Transverse colon (tissue), 4 donors: ENCODE measurements at places on chromosomes 5 and 9.

- no peak for DNase-seq
Observed at GRCh38 chr5:3214838-3215374, 380.7 kb upstream of the IRX1 start.

DNA sequence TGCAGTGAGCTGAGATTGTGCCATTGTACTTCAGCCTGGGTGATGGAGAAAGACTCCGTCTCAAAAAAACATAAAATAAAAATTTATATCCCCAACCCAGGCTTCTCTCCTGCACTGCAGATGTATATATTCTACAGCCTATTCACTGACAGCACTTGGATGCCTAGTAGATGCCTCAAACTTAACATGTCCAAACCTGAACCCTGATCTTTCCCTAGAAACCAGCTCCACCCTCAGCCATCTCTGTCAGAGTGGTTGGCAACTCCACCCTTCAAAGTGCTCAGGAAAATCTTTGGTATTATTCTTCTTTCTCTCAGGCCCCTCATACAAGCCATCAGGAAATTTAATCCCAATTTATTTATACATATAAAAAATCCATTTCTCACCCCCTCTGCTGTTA, 36.9 kb upstream of the TXN start:
- no peak for DNase-seq

- no peak for DNase-seq
Observed at GRCh38 chr9:82080265-82080664, 91.7 kb downstream of the SPATA31D1 start.

DNA sequence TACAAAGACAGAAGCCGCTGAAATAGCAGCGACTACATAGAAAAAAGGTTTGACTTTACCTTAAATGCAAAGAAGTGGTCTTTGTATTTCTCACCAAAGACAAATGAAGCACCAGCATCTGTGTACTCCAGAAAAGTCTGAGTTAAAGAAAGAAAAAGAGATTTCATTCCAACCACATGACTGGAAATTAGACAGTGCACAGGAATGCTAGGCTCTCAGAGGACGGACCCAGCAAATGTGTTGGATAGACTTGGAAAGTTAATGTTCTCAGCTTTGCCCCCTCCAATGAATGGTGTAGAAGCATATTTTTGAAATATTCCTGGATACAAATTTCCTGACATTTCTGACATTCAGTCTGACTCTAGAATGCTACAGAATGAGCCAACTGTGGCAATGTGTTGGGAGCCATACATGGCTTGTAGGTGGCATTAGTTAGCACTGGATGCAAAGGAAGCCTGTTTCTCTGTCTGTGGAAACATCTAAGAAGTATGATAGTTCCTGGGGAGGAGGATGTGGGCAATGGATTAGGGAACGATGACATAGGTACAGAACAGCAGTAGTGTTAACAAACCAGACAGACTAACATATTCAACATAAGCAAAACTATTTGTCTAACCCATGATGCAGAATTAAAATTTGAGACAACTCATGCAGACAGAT, 43.3 kb downstream of the SLC28A3 start:
- DNase-seq, result no peak

DNA sequence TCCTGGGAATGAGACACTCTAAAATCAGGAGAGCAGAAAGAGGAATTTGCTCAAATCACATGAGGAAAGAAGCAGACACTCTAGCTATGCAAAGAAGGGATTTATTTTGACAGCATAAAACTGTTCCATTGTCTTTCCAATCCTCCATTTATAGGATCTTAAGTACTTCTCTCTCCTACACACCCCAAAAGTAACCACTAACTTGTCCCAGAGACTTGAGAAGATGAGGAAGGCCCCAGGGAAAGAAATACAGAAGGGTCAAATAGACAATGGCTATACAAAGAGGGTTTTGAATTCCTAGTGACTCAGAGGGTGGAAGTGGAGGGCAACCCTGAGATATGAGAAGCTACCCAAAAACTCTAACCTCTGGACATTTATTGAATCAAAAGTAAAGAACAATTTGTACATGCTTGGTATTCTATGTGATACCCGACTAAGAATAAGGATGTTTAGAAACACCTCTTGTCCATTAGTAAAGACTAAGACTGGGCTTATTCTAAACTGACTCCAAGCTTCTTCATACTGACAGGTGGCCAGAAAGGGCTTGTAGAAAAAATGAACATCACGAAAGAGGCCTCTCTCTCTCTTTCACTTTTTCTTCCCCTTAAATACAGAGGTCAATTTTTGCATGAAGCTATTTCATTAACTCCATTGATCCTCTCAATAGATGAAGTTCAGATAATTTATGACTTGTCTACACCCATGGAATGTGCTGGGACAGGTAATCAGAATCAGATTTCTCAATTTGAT, 20.6 kb downstream of the DMAC1 start:
- DNase-seq, result no peak

DNA sequence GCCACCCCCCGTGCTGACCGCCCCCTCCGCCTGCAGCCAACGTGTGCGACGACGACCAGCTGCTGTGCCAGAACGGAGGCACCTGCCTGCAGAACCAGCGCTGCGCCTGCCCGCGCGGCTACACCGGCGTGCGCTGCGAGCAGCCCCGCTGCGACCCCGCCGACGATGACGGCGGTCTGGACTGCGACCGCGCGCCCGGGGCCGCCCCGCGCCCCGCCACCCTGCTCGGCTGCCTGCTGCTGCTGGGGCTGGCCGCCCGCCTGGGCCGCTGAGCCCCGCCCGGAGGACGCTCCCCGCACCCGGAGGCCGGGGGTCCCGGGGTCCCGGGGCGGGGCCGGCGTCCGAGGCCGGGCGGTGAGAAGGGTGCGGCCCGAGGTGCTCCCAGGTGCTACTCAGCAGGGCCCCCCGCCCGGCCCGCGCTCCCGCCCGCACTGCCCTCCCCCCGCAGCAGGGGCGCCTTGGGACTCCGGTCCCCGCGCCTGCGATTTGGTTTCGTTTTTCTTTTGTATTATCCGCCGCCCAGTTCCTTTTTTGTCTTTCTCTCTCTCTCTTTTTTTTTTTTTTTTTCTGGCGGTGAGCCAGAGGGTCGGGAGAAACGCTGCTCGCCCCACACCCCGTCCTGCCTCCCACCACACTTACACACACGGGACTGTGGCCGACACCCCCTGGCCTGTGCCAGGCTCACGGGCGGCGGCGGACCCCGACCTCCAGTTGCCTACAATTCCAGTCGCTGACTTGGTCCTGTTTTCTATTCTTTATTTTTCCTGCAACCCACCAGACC, 80.2 kb downstream of the NTNG2 start:
- DNase-seq, result peak; percentile 52
